ENCODE measurements at places on chromosomes 1 and 21.

DNA sequence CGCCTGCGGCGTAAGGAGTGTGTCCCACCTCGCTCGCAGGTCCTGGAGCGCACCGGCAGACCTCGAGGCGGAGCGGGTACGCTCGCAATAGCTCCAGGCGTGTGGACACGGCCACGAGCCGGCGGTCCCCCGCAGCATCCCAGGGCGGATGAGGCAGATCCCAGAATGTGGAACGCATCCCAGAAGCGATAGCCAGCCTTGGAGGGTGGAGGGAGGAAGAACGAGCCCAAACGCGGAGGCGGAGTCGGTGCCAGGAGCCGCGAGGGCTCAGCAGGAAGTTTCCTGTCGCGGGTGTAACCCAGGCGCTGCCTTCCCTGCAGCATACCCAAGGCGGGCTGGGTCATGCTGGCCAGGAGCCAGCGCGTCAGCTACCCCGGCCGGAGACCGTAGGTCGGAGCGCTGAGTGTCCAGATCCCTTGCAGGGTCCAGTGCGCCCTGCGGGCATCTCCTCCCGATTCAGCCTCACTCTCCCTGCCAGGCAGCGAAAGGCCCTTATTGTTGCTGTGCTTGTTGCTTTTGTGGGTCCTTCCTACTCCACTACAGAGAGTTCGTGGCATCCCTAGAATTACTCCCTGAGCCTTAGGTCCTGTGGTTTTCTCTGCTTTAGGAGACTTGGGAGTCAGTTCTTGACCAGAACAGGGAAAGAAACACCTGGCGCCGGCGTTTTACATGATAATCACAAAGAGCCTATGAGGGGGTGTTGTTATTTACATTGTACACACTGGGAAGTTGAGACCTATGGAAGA is 27.7 kb downstream of the STYXL2 start:
- DNase-seq = no peak

GRCh38 chr21:39066829-39067780 is 116.1 kb downstream of the PSMG1 start:
- no peak for DNase-seq

DNA sequence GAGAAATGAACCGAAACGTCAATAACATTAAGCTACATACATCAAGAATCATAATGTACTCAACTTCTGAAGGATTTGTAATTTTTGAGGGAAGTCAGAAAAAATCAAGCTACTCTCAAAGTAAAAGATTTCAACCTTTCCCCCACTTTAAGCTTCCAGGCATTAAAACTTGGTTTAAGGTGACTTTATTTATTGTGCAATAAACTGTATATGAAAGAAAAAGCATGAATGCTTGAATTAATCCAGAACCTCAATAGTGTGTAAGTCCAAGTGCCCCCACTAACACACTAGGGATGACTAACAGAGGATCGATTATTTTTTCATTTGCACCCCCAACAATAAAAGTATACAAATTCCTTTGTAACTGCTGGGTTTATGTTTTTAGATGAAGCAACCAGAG is 10.9 kb downstream of the GART start:
- DNase-seq = no peak

DNA sequence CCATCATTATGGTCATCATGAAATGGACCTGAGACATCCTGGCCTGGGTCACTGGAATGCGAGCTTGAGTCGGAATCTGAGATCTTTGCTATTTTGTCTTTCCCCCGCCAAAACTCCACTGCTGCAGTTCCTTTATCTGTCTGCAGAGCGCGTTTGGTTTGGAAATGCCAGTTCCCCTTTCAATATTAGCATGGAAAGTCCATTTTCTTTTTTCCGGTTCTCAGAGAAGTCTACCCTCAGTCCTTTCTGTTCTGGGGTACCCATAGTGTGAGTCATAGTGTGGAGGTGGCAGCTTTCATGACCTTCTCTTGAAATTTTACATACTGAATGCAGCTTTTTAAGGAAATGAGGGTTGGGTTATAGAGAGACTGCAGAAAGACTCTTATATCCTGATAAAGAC is 14.6 kb downstream of the CACNA1E start:
- no peak for DNase-seq

DNA sequence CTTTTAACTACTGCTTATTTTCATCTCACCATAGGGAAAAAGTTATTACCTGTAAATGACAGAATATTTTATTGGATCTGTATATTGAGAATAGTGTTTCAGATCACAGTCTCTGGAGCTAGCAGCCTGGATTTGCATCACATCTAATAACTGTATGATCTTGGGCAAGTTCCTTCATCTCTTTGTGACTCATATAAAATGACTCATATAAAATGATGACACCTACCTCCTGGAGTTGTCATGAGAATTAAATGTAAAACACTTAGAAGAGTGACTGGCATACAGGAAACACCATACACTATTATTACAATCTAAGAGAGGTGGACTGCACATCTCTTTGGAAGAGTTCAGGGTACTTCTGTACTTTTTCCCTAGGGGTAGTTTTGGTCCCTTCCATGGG is 421.3 kb downstream of the NEGR1 start:
- no peak for DNase-seq

DNA sequence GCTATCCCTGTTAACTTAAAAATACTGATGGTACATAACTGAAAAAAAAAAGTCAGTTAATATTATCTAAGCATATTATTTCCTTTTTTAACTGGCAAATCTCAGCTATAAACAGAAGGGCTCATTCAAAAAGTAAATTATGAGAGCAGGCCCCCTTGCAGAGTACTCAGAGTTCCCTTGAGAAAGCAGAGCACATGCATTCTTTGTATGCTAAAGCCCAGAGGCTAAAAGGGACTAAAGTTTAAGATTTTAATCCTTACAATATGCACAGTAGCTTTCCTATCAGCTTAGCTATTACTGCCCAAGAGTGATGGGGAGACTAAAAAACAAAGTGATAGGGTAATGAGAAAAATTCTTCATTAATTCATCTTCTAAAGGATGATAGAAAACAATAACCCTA is 18.5 kb downstream of the SLC16A1 start:
- no peak for DNase-seq

Measured in stimulated activated CD4-positive, alpha-beta T cell treated with anti-CD3 and anti-CD28 coated beads, Interleukin-1b, Interleukin-23, amount 100 ng/mL, for 1 hour (primary cell).